ENCODE measurements at places on chromosomes 13 and 19. TPM values are rescaled to one million over a fixed set of nuclear protein-coding genes. Genes with fewer than 3 reads are reported as not detected.

- DNase-seq, result peak; percentile 53
Observed at GRCh38 chr13:48532256-48532505, 699 bp downstream of the RCBTB2 start.

DNA sequence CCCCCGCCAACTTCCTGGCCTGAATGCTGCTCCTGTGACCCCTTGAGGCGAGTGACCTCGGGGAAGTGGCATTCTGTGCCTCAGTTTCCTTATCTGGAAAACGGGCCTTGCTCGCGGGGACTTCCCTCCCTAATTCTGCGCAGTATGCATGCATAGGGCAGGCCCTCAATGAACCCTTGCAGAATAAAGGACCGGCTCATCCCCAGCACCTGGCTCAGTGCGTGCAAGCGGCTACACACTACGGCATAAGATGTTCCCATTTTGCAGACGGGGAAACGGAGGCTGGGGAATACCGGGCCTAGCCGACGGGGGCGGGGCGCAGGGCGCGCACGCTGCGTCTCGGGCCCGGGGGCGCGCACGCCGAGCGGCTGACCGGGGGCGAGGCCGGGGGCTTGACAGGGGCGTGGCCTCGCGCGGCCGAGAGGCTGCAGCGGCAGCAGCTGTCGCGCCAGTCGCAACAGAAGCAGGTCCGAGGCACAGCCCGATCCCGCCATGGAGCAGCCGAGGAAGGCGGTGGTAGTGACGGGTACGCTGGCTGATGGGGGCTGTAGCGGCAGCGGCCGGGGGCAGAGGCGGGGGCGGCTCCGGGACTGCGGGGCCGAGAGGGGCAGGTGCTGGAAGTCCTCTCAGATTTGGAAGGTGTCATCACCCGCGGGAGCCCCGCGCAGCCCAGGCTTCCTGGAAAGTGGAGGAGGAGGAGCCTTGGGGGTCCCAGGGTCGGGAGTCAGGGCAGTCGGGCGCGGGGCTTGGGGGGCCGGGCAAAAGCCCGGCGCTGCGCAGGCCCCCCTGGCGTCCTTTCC, at the start of gene PGPEP1:
PGPEP1 (plus strand) TSS at position 409 of the 800 bp plus-strand sequence; CDS start at position 493, 84 bp downstream.
- DNase-seq, result peak; percentile 85

DNA sequence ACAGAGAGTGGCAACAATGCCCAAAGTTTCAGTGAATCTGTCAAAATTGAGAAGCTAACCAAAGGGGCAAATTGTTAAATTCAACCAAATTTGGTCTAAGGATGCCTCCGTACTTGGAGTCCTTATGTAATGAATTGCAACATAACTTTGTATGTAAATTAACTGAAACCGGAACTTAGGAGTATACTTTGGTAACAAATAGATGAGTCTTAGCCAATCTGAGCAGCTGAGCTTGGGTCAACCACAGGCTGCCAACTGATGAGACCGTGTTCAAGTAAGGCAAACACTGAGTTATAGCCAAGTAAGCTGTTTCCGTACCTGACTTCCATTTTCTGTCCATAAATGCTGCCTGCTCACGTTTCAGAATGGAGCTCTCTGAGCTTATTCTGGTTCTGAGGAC, 5.3 kb downstream of the VWA8 start:
- no peak for DNase-seq

GRCh38 chr13:28503182-28503967, 8.4 kb upstream of the FLT1 start:
- DNase-seq, result no peak

GRCh38 chr19:30625947-30626625, 253.9 kb downstream of the ZNF536 start:
- DNase-seq, result no peak

GRCh38 chr19:56683116-56683515, 11.6 kb upstream of the ZNF835 start:
- DNase-seq, result no peak

DNA sequence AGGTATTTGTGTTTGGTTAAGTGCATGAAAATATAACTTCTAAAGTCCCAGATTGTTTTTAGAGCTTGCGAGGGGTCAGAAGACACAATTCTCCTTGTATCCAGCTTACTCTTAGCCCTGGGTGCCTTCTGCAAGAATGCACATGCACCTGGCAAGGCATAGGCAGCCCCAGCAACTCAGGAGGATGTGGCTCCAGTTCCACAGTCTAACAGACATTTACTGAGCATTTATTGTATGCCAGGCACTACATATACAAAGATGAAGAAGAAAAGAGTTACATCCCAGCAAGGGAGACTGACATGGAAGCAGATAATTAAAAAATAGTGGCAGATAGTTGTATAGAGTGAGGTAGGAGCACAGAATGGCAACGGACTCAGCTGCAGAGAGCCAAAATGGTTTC, 101.1 kb upstream of the FRY start:
- no peak for DNase-seq

GRCh38 chr19:16142032-16142580, 1.4 kb upstream of the HSH2D start:
- no peak for DNase-seq

DNA sequence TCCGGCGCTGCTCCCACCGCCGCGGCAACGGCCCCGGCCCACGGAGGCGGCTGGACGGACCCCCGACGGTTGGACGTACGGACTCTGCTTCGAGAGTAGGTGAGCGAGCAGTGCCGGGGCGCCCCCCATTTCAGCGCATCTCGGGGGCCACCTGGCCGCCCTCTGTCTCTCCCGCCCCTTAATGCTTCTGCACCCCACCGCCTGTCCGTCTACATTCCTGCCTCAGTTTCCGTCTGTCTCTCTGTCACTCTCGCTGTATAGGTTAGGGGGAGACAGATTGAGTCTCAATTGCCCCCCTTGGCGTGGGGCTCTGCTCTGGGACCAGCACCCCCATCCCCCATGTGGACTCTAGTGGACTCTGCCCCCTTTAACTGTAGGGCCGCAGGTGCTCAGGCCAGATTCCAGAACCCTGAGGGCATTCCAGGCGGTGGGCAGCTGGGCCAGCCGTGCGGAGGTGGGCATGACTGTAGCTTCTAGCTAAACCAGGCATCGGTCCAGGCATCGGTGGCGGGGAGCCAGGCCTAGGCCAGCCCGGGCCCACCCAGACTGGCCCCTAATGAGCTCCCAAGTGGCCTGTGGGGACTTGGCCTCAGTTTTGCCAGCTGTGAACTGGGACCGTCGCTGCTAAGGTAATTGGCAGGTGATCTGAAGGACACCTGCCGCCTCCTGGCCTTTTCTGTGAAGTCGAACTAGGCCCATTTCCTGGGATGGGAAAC, 373 bp downstream of the TNFAIP8L1 start:
- peak; percentile 47 for DNase-seq

DNA sequence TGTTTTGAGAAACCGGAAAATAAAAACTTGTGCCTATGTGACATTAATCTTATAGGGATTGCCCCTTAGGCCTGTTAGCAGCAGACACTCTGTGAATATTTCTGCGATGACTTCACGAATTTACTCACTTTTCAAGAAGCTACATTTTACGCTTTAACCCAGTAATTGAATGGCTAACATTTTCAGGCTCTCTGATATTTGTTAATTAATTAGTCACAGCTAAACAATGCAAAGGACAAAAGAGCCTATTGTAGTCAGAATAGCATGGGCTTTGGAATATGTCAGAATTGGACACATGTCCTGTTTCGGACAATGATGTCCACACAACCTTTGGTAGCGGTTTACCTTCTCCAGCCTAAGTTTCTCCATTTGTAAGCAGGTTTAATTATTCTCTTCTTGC, 506.6 kb downstream of the EFNB2 start:
- no peak for DNase-seq

GRCh38 chr19:17209126-17210036, 5.8 kb upstream of the USE1 start:
- peak; percentile 16 for DNase-seq

REEP6 gene
- 88.9 TPM for total RNA-seq

THSD8 gene
- not detected for total RNA-seq

ERICH4 gene
- total RNA-seq, result 2.3 TPM
